ENCODE measurements at places on chromosomes 11 and 22.

DNA sequence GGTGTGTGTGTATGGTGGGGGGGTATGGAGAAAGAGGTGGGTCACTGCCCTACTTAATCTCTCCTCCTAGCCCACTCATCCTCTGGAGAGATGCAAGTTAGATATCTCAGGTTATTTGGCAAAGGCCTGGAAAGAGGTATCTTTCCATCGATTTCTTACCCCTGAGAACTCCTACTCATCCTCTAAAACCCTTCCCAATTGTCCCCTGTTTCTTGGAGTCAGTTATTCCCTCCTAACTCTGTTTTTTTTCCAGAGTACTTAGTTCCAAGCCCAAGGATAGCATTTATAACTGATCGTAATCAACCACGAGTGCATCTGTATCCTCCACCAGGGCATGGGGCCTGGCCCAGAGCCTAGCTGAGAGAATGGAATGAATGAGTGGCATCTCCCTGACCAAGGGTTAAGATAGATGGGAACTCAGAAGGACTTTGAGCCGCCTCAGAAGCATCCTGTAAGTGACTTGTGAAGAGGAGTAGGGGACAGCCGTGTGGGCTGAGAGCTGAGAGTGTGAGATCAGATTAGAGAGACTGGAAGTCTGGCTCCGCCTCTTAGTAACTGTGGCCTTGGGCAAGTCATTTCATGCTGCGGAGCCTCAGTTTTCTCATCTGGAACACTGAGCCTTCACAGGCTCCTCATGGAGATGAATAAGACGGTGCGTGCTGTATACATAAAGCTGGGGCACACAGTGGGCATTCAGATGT lies 16.2 kb downstream of the CD6 start:
- no peak for DNase-seq

DNA sequence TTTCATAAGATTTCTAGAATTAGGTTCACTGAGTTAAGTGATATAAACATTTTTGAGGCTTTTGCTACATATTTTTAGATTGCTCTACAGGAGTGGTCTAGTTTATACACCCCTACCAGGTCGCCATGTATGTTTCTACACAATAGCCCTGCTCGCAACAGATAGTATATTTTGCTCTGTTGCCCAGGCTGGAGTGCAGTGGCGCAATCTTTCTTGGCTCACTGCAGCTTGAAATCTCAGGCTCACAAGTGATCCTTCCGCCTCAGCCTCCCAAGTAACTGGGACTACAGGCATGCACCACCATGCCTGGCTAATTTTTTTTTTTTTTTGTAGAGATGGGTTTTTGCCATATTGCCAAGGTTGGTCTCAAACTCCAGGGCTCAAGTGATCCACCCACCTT lies 10.4 kb downstream of the ZNRF3 start:
- no peak for DNase-seq

DNA sequence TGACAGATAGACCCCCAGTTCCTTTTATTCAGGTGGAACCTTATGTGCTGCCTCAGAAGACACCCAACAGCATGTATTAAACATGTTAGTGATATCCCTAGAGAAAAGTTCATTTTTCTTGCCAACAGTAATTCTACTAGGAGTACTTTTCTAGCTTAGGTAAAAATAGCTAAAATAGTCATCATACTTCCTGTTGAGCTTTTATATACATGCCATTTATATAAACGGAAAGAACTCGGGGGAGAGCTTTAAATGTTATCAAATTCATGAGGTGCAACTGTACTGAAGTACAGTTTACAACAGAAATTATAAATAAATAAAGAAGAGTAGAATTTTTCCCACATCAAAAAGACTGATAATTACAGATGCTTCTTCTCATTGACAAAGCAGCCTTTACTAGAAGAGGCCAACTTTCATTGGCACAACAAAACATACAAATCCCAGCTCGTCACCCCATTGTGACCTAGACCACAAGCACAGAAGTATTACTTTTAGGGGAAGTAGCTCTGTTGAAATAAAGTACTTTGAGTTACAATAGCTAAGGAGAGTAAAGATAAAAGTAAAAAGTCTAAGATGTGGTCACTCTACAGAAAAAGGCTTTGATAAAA lies 59.1 kb upstream of the POU2AF2 start:
- DNase-seq: no peak

DNA sequence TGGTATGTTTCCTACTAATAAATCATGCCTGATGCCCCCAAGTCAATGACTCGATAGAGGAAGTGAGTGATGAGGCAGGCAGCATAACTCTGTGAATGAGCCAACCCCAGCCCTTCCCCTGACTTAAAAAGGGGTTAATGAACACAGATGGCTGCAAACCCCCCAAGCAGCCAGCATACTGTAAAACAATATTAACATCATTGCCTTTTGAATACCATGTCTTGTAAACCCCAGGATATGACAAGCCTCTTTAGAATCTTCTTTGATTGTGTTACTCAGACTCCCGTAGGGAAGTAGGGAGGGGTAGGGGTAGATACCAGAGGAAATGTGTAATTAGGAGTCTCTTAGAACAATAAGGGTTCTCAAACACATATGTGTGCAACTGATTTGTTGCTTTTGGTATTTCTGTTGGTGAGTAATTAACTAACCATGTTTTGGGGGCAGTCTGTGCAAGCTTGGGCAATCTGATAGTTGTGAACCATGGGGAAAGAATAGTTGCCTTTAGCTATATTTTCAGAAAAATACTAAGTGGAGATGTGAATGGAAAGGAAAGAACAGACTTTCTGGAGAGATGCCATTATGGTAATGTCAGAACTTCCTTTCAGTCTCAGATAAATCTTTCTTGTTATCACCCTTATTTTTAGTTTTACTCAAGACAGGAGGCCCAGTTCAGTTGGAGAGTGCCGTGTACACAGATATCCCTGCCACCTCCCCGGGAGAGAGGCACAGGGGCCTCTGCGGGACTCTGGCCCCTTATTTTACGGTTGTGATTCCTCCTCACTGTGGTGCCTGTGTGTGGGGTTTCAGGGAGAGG lies 701.8 kb downstream of the NTM start:
- no peak for DNase-seq

GRCh38 chr22:31275576-31275975 lies 16.7 kb downstream of the PIK3IP1 start:
- DNase-seq: no peak

- DNase-seq: no peak
Observed at GRCh38 chr11:122050021-122050690, 65.9 kb downstream of the BLID start.

DNA sequence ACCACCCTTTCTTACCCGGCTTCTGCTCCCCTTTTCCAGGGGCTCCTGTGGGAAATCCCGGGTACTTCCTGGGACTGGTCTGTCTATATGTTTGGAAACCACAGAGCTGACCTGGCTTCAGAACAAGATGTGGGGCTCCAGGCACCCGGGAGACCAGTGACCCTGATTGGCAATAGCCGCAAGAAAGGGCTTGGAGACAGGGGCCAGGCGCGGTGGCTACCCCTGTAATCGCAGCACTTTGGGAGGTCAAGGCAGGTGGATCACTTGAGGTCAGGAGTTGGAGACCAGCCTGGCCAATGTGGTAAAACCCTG lies 3.2 kb upstream of the NEAT1 start:
- no peak for DNase-seq

DNA sequence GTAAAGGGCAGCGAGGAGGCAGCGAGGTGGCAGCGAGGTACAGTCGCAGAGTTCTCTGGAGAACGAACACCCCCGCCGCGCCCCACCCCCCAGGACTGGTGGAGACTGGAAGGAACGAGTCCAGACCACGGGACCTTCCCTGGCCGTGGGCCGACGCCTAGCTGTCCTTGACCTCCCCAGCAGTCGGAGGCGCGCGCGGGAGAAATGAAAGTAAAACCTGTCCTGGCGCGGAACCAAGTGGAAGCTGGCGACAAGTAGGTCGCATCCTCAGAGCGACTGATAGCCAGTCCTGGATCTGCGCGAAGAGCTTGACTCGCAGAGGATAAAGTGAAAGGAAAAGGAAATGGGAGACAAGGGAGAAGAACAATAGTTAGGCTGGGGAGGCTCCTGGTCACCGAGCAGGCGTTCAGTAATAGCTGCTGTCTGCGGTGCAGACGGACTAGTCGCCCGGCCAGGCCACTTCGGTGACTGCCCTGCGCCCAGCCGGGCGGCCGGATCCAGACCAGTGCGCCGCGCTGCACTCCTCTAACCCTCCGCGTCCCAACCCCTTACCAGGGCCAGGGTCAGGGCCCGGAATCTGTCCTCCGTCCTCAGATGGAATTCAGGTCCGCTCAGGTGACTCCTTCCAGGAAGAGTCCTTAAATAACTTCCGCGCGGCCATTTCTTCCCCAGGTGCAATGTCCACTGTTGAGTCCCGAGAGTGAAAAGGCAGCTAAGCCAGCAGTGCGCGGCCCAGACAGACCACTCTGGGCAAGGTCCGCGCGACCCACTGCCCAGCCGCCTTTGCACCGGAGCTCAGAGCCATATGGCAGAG lies 1.9 kb upstream of the ADM start:
- DNase-seq: peak; percentile 50

DNA sequence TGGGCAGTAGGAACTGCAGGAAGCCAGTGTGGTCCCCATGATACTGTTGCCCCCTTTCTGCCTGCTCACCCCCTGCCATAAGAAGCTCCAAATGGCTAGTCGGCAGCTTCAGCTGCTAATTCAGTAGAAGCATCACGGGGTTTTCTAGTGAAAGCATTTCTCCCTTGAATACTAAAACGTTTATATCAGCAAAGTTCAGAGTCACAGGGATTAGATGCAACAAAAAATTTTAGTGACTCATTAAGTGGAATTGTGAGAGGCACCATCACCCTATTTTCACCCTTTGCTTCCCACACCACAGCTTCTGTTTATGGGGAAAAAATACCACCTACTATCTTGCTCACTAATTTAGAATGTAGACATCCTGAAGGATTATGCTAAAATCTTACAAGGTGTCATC lies 25.2 kb downstream of the RAB39A start:
- DNase-seq: no peak

- no peak for DNase-seq
Observed at GRCh38 chr11:15104166-15104565, 10.6 kb upstream of the INSC start.

GRCh38 chr11:62757846-62758788 lies 3.3 kb upstream of the POLR2G start:
- peak; percentile 23 for DNase-seq

GRCh38 chr22:37912171-37912570 lies 6.1 kb downstream of the MICALL1 start:
- DNase-seq: no peak

GRCh38 chr11:18844753-18845367 lies 53.3 kb upstream of the PTPN5 start:
- DNase-seq: peak; percentile 32

DNA sequence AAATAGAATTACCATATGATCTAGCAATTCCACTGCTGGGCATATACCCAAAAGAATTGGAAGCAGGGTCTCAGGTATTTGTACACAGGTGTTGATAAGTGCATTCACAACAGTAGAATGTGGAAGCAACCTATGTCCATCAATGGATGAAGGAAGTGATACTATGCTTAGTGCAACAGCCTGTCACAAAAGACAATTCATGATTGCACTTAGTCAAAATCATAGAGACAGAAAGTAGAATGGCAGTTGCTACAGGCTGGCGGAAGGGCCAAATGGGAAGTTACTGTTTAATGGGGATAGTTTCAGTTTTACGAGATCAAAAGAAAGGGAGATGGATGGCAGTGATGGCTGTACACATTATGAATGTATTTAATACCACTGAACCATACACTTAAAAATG lies 42.0 kb downstream of the SGSM3 start:
- no peak for DNase-seq

- DNase-seq: peak; percentile 12
Observed at GRCh38 chr22:22770280-22770871, 117.2 kb upstream of the IGLL5 start.

- DNase-seq: no peak
Observed at GRCh38 chr11:66858939-66859685, 2.2 kb downstream of the LRFN4 start.

DNA sequence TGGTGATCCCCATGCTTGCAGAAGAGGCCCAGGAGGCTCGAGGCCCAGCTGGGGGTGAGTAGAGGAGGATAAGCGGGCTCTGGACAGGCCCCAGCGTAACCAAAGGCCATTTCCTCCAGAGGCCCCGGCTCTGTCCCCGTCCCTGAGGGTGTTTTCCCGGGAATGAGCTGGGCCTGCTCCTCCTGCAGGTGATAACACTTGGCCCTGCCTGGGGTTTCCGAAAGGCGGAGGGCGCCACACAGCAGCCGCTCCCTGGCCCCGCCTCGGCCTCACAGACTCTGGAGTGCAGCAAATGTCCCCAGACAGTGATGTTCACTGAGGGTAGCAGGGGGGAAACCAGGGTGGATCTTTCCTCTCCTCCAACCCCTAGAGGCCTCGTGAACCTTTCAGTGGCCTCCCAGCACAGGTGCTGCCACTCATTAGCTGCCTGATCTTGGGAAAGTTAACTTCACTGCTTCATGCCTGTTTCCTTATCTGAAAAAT lies 10.5 kb upstream of the MGAT3 start:
- peak; percentile 51 for DNase-seq

- no peak for DNase-seq
Observed at GRCh38 chr11:61172356-61172755, 11.1 kb upstream of the VPS37C start.

DNA sequence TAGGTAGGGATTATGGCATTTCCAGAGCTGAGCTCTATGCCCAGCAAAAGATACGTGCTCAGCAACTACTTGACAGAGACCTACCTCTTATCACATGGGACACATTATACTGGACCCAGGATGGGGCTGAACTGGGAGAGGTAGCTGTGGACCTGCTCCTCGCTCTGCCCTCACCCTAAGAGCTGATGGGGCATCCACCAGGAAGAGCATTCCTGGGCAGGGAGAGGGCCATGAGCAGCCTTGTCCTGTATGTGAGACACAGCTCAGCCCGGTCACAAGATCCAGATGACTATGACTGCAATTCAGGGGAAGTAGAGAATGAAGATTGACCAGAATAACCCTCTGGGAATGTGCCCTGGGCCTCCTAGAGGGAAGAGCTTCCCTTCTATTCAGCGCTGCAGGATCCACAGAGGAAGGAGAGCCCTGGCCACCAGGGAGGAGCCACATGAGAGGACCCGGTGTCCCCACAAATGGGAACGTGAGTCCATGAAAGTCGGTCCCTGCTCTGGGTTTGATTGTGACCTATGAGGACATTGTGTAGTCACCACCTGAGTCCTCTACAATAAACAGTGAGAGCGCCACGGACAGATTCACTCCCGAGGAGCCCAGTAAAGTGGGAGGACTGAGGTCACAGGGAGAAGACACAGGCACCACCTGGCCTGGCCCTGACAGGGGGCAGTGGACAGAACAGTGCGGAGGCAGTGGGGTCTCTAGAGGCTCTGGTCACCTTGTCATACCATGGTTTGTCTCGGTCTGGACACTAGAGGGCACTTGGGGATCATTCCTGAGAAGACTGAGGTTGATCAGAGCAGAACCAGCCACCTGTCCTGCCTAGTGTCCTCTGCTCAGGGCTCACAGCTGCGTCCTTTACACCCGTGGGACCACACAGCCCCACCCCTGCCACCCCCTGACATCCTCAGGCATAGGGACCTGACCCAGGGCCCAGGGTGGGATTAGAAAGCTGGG lies 99.5 kb downstream of the ZNF280B start:
- DNase-seq: peak; percentile 54

- DNase-seq: no peak
Observed at GRCh38 chr11:128775468-128775867, 81.6 kb downstream of the FLI1 start.

All from SK-N-DZ (cell line).